ENCODE measurements at places on chromosomes 3 and 15.
A peak's percentile ranks its signal among the peaks of the same experiment; 100 is the strongest.

- DNase-seq = no peak
These were observed 70.4 kb upstream of the CRTC3 start for GRCh38 chr15:90459368-90459767.

GRCh38 chr15:68636256-68636655, 57.5 kb downstream of the CORO2B start:
- DNase-seq = no peak

DNA sequence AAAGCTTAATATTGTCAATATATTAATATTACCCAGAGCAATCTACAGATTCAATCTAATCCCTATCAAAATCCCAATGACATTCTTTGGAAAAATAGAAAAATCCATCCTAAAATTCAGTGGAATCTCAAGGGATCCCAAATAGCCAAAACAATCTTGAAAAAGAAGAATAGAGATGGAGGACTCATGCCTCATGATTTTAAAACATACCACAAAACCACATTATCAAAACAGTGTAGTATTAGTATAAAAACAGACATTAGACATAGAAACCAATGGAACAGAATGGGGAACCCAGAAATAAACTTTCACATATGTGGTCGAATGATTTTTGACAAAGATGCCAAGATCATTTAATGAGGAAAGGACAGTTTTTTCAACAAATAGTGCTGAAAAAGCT, 14.6 kb downstream of the NEK4 start:
- no peak for DNase-seq

GRCh38 chr15:39585389-39585841, 4.5 kb downstream of the THBS1 start:
- DNase-seq = peak; percentile 72

DNA sequence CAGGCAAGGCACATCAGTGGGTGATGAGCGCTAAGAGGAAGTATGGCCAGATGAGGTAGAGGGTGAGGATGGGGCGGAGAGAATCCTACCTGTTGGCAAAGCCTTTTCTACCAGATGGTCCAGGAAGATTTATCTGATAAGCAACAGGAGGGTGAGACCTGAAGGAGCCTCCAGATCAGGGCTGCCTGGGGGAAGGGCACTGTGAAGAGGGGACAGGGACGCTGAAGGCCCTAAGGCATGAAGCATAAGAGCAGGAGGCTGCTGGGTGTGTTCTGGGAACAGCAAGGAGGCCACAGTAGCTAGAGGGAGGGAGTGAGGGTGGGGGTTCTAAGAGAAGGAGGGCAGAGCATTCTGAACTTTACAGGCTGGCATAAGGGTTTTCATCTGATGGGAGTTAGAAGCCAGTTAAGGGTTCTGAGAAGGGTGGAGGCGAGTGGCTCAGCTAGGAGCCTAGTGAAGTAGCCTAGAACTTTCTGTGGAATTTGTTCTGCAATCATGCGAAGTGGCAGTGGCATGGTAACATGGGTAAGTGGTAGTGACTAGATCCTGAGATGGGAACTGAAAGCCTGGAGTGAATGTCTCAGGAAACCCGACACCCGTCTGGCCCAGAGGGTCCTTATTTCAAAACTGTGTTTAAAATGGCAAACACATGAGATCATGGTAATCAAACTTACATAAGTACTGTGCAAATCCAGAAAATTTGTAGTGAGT, 29.9 kb downstream of the CGNL1 start:
- no peak for DNase-seq

Measured in GM04503 (cell line).